Head of caudate nucleus (tissue), 42 donors: ENCODE measurements at places on chromosomes 16 and 17.
A peak's percentile ranks its signal among the peaks of the same experiment; 100 is the strongest.

- DNase-seq: no peak
These were observed 24.1 kb downstream of the ALOX15B start for GRCh38 chr17:8062807-8063483.

DNA sequence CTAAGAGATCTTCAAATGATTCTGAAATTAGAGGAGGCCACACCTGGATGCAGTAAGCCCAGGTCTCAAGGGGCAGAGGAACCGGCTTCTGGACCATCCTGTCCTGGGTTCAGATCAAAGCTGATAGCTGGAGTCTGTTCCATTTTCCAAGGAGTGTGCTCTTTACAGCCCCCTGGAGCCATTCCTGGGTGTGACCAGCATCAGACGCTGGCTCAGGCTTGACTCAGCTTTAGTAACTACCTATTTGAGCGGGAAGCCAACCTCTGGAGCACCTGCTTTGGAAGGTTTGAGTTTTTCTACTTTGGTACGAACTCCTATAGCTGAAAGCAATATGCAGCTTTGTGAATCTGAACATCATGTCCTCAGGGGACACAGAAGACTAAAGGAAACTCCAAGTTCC is 12.9 kb upstream of the BBS2 start:
- DNase-seq: no peak

- no peak for DNase-seq
These were observed 32.9 kb downstream of the WDR45B start for GRCh38 chr17:82615084-82616020.

DNA sequence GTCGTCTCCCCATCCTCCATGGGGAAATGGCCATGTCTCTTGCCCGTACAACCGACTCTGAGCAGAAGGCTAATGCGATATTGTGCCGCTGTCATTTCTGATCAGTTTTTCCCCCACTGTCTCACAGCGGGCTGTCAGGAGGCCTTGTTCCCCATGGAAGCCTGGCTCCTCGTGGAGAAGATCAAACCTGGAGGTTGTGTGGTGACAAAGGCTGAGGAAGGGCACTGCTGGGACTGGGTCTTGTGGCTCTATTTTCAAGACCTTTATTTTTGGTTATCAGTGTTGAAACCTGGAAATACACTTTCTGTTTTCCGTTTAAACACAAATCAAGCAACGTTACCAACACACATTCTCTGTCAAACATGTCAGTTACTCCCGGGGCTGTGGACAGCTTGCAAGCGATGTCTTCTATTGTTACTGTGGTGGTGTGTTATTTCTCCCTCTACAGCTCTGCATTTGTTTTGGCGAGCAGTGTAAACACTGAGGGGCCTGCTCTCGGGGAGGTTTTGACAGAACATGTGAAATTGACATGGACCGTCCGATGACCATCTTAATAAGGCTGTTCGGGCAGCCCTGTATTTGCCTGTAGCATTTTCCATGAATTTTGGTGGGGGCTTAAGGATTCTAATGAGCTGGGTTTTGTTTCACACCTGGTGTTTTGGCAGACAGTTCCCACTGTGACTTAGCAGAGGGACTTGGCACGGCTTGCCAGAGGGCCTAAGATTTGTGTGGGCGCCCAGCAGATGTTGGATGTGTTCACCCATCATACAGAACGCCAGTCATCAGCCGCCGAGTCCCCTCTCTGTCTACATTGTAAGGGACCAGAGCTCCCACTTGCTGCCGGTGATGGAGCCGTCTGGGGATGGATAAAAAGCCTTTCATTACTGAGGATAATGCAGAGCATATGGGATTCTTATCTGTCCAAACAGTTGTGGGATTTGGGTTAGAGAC is 12.5 kb downstream of the RBFOX1 start:
- no peak for DNase-seq

- DNase-seq: no peak
These were observed 506.8 kb upstream of the SOX9 start for GRCh38 chr17:71613996-71614395.

GRCh38 chr17:74964988-74965622 is 7.5 kb downstream of the HID1 start:
- DNase-seq: no peak

DNA sequence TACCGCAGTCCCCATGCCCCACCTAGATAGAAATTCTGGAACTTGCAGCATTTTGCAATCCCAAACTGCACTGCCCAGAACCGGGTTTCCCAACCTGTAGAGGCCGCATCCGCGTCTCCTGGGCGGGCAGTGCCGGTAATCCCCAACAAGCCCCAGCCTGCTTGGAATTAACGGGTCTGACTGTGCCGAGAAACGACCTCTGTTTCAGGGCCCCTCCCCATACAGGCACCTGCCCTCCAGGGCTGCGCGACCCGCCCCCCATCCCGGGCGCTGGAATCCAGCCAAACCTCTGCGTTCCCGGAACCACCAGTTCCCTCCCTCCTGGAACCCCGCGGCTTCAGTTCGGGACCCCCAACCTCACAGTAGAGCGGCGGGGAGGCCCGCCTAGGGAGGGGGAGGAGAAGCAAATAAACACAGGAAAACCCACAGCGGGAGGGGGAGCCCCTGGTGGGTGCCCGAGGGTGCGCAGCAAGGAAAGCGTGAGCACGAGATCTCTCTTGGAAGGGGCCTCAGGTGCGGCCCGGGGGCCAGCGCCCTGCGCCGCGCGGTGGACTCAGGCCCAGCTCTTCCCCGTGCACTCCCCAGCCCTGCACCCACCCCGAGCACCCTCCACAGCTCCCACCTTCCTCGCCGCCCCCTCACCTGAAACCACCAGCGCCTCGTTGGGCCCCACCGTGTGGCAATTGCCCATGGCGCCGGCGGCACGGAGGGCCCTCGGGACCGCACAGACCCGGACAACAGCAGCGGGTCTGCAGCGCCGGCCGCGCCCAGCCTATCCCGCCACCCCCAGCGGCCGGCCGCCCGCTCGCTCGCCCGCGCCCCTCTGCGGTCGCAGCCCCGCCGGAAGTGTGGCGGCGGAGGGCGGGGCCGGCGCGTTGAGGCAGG is at the start of gene FLOT2:
FLOT2 (minus strand) TSS at position 850 of the 885 bp plus-strand sequence; CDS start at position 691, 159 bp downstream.
- DNase-seq: peak; percentile 65

DNA sequence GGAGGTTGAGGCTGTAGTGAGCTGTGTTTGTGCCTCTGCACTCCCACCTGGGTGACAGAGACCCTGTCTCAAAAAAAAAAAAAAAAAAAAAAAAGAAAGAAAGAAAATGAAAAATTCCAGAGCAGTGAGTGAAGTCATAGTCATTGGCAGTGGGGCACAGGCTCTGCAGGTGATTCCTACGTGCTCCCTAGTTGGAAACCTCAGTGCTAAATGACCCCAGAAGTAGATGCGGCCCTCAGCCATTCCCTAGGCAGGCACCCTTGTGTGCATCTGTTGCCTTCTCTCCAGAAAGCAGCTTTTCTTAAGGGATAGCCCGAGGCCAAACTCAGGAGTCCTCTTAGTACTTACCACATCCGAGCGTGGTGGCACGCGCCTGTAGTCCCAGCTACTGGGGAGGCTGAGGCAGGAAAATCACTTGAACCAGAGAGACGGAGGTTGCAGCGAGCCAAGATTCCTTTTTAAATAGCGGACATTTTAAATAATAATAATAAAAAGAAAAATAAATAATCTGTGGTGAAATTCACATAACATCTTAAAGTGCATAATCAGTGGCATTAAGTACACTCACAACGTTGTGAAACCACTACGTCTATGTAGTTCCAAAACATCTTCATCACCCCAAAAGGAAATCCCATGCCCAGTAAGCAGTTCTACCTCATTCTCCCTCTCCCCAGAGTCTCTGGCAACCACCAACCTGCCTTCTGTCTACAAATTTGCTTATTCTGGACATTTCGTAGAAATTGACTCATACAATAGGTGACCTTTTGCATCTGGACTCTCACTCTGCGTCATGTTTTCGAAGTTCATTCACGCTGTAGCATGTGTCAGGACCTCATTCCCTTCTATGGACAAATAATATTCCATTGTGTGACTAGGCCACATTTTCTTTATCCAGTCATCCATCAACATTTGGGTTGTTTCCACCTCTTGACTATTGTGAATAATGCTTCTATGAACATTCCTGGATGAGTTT is 12.5 kb upstream of the SPHK1 start:
- DNase-seq: no peak

DNA sequence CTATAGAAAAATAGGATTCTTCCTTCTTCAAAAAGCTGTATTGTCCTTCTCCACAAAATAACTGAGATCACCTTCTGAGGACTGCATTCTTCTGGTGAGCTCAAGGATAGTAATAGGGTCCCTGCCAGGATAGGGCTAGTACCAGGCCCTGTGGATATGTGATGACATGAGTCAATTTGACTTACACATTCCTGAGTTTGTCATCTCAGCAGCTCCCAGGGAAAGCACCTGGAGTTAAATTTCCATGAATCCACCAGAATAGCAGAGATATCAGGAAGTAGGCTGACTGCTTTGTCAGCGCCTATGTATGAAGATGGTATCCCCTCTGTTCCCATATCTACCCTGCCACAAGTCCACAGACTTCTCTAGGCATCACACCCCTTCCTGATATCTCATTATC is 225.8 kb downstream of the PMP22 start:
- DNase-seq: no peak

DNA sequence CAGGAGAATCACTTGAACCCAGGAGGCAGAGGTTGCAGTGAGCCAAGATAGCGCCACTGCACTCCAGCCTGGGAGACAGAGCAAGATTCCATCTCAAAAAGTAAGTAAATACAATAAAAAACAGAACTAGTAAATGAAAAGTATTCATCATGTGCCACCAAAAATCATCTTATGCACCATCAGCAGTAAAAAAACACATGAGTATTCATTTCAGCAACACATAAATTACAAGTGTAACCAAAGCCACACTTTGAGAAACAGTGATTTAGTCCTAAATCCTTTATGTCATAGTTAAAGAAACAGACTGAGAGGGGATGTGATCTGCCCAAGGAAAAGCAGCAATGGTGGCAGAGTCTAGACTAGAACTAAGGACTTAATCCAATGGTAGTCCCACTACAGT is 13.0 kb downstream of the DCUN1D3 start:
- no peak for DNase-seq

- DNase-seq: peak; percentile 71
These were observed 1.7 kb downstream of the HEXIM1 start for GRCh38 chr17:45149669-45150664.

GRCh38 chr17:77451245-77451893 is 310.6 kb downstream of the SEC14L1 start:
- peak; percentile 94 for DNase-seq

- DNase-seq: no peak
These were observed 18.1 kb downstream of the ITPRIPL2 start for GRCh38 chr16:19131825-19132218.

GRCh38 chr16:57091975-57092785 is at the start of gene CPNE2:
Gene CPNE2, plus strand, starts transcription at chr16:57092583. Its CDS starts 18,160 bp downstream, at chr16:57110743.
- DNase-seq: peak; percentile 82

GRCh38 chr17:18074566-18075272 is 13.0 kb upstream of the DRG2 start:
- DNase-seq: peak; percentile 52

DNA sequence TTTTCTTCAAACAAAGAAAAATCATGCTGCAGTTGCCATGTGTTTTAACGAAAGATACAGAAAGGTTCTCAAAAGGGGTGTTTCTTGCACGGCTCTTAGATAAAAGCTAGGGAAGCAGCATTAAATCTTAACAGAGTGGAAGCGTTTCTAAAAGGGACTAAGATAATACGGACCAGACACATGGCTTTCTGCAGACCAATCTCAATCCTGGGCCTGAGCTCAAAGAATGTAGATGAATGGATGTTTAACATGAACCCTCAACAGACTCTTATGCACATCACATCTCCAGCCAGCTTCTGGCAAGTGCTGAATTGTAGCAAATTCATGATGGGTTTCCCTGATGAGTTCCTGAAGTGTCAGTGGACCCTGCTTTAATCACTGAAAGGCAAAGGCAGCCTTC is 80.2 kb upstream of the COX10 start:
- DNase-seq: no peak

DNA sequence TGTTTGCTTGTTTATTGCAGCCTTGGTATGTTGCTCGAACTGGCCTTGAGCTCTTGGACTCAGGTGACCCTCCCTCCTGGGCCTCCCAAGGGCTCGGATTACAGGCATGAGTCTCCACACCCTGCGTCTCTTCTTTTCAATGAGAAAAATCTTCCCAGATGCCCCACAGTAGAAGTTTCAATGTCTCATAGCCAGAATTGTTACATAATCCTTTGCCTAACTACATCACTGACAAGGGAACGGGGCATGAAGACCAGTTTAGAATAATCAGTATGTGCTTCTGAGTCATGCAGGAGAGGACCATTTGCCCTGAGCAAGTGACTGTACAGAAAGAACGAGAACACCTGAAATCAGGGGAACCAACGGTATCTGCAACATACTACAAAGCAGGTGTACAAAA is 61.9 kb upstream of the RBBP6 start:
- no peak for DNase-seq

GRCh38 chr16:20306401-20306800 is 20.9 kb downstream of the GP2 start:
- no peak for DNase-seq

DNA sequence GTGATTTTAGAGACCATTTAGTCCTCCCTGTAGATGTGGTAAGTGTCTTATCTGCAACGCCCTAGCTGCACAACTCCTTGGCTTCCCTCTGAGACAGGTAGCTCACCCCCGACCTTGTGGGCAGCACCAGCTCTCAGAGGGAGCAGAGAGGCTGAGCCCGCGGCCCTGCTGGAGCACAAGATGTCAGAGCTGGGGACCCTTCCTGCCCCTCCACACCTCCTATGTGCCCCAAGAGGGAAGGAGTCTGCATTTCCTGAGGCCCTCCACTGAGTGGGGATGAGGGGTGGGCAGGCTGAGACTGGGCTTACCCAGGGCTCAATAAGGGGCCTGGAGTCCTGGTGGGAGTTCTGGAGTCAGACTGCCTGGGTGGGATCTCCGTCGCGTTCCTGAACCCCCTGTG is 12.2 kb upstream of the ADGRG1 start:
- no peak for DNase-seq

GRCh38 chr17:8051831-8052230 is 13.0 kb downstream of the ALOX15B start:
- DNase-seq: no peak

- no peak for DNase-seq
These were observed 21.0 kb downstream of the C16orf90 start for GRCh38 chr16:3474136-3474779.

DNA sequence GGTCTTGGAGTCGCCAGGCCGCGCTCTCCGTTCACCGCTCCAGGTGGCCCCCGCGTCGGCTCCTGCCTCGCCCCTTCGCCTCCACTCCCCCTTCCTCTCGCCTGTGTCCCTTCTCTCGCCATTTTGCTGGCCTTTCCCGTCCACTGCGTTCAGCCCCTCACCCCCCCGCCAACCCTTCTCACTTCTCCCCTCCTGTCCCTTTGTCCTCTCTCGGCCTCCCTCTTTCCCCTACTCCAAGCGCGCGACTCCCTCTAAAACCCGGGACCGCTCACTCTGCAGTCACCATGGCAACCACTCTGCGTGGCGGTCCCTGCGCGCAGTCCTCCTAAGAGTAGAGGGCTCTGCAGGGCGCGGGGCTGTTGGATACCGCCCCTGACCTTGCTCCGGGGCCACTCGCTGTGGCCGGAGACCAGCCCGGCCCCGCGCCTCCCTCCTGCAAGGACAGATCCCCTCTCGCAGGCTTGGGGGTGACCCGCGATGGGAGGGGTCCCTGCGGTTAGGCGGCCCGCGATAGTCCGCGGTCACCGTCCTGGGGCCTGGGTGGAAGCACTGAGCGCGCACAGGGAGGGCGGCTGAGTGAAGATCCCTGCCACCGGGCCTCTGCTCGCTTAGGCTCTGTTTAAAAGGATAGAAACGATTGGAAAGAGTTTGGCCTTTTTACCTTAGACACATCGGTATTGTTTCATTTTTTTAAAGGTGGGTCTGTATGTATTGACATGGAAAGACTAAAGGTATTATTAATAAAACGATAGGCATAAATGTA is 454 bp downstream of the CCDC40 start:
- peak; percentile 69 for DNase-seq
